ENCODE measurements at places on chromosomes 4 and X.

GRCh38 chr4:22003878-22004277 is 55.3 kb upstream of the KCNIP4 start:
- DNase-seq = no peak

- no peak for DNase-seq
These were observed 477.6 kb upstream of the GRID2 start for GRCh38 chr4:91826186-91826585.

- no peak for DNase-seq
These were observed 37.2 kb downstream of the CXXC4 start for GRCh38 chr4:104457308-104457981.

- DNase-seq = no peak
These were observed 331.4 kb downstream of the PCDH7 start for GRCh38 chr4:31051565-31051964.

DNA sequence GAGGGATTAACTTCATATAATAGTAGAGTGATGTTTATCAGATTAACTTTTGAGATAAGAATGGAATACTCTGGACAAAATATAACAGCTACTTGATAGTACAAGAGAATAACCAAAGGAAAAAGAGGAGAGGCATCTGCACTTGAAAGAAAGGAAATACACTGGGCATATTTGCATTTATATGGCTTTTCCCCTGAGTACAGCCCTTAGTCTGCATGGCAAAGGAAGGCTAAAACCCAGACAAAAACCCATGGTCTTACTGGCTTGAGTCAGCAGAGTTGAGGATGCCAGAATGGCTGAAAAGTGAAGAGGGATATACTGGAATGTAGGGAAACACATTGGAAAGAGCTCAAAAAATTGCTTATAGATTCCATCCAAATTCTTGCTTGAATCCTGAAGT is 101.6 kb downstream of the COL4A5 start:
- DNase-seq = no peak

DNA sequence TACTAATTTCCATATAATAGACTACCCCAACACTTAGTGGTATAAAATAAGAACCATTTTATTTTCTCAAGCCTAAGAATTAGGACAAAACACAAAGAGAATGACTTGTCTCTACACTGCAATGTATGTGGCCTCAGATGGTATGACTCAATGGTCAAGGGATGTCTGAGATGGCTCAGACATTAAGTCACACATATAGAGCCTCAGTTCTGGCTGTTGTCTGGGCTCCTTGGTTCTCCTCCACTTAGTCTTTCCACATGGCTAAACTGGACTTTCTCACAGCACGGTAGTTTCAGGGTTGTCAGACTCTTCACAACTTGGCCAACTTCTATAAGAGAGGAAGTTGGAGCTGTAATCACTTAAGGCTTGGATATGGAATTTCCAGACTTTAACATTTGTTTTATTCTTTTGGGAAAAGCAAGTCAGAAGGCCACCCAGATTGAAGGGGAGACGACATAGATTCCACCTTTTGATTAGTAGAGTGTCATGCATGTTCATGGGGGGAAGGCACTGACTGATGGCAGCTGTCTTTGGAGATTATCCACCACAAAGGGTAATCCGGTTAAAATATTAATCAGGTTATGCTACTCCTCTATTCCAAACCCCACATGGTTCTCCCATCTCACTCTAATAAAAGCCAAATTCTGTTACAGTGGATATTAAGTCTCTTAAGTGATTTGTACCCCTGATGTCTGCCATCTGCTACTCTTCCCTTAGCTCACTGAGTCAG is 9.4 kb downstream of the IL15 start:
- no peak for DNase-seq

DNA sequence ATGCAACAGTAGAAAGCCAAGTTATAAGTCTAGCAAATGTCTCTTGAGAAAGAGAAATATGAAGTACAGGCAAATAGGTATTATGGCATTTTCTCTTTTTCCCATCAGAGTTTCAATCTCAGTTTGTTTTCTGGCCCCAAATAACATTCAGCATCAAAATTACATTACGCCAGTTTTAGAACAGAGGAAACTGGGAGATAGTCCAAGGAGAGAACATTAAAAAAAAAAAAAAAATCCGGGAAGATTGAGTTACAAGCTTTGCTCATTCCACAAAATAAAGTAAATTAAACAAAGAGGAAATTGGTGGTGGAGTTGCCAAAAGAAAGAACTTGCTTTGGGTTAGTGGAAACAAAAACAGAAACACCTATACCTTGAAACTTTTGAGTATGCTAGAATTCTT is 50.4 kb upstream of the IL13RA2 start:
- DNase-seq = no peak

DNA sequence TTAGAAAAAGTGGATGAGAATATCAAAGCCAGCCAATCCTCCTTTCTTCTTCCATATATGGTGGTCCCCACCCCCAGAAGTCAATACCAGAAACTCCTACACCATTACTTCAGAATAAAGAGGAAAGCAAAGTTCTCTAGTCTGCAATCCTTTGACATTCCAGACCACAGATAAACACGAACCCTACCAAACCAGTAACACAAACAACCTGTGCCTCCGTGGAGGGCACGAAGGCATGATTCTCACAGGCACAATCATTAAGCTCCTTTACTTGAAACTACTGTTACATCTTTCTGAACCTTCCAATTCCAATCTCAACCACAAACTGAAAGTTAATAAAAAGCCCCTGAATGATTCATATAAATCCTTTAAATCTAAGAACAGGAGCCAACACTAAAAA is 16.3 kb downstream of the MAML3 start:
- no peak for DNase-seq

DNA sequence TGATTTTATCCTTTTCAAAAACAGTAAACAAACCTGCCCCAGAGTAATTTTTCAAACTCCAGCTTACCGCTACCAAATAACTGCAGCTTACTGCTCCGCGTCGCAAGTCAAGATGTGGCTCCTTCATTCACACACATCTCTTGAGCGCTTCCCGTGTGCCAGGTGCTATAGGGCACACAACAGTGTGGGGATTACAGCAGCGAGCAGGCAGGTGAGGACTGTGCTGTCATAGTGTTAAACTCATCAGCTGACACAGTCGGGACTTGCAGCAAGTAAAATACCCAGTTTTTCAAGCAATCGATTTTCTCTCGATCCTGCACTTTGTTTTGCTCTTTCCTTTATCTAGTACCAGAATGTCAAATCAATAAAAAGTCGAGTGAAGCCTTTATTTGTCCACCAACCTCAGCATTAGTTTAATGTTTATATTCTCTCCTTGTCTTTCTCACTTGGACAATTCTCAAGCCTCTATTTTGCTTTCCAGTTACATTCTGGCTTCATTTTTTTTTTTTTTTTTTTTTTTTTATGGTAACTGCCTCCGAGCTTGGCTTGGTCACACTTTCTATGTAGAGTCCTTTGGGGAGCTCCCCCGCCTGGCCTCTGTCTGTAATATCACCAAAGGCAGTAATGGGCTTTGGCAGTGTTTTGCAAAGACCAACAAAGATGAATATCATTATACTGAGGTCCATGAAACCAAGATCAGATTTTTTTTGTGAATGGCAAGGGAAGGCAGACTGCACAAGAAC is 8.3 kb upstream of the ASB5 start:
- DNase-seq = no peak
